NCI-H1048 (cell line): ENCODE measurements at places on chromosomes 4 and X.

- DNase-seq: no peak
Observed at GRCh38 chr4:38815885-38816782, 11.5 kb upstream of the TLR1 start.

- DNase-seq: no peak
Observed at GRCh38 chr4:76309939-76310550, 3.5 kb downstream of the STBD1 start.

DNA sequence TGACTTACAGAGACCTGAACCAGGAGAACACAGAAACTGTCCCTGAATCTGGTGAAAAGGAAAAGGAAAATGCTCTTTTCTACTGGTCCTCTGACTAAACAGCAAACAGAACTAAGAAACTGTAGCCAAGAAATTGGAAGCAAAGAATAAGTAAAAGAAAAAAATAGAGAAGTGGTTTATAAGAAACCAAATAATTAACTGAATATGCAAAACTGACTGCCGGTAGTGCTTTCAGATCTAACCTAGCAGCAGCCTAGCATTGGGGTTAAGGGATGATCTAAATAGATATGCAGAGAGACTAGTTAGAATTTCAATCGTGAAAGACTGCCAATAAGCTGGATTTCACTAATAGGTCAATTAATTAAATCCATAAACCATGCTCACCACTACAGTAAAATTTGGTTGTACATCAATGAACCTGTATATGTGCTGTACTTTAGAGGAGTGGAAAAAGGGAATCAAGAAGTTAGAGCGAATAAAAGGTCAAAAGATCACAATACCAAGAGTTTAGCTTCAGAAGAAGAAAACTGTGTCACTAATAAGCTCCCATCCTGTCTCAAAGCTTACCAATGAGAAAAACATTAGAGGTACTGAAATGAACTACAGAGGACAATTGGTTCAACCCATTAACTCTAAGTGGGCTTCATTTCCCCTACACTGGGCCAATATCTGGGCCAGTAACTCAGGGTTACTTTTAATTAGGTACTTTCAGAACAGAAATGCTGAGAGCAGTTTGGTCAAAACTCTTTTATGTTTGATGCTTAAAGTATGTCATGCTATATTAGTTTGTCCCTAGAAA lies 53.6 kb downstream of the KLHL13 start:
- DNase-seq: no peak

DNA sequence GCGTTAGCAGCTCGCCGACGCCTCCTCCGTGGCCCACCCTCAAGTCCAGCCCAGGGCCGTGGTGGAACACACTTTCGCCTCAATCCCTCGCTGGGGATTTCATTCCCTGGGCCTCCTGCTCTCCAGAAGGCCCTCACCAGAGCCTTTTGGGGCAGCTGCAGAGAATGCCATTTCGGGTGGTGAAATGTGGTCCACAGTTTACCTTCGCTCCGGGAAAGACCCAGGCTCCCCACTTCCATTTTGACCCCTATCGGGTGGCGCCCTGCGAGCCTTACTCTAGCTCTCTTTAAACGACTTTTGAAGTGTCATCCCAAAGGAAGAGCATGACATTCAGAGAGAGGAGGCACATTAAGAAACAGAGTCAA lies 496 bp downstream of the SH2D1A start:
- DNase-seq: no peak

- DNase-seq: no peak
Observed at GRCh38 chrX:14798805-14799397, 74.0 kb downstream of the FANCB start.
